HT-29 (cell line): ENCODE measurements at places on chromosomes 6 and 20.
A peak's percentile ranks its signal among the peaks of the same experiment; 100 is the strongest.

DNA sequence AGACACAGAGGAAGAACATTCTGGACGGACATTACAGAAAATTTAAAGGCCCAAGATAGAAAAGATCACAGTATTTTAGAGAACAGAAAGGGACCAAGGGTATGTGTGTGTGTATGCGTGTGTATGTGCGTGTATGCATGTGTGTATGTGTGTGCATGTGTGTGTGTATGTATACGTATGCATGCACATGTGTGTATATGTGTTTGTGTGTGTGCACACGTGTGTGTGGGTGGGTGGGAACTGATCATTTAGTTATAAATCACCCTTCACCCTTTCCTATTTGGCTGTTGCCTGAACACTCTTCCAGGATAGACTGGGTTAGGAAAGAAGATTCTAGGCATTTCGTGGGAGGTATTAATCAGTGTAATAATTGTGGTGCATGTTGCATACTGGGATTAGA, 634.4 kb downstream of the DHX35 start:
- DNase-seq: no peak

- no peak for DNase-seq
Observed at GRCh38 chr6:91305755-91306154, 718.9 kb upstream of the MAP3K7 start.

- no peak for DNase-seq
Observed at GRCh38 chr6:19399406-19399805, 437.8 kb upstream of the ID4 start.

- DNase-seq: no peak
Observed at GRCh38 chr20:20489054-20489453, 121.2 kb downstream of the INSM1 start.

DNA sequence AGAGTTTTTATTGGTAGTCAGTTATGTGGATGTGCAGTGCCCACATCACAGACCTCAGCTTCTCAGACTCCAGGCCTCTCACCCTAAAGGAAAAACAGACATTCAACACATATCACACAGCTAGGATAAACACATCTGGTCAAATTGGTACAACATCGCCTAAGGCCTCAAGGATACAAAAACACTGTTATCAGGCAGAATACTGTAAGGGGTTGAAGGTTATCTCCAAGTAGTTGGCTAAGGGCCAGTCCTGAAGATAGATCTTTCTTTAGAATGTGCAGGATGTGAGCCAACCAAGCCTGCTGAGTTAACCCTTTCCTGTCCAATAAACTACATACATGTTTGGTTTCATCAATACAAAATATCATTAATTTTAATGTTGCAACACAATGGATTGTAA, 308.4 kb upstream of the GJE1 start:
- no peak for DNase-seq

- DNase-seq: no peak
Observed at GRCh38 chr20:41308726-41309413, 8.7 kb downstream of the ZHX3 start.

- DNase-seq: no peak
Observed at GRCh38 chr6:152859225-152859624, 108.6 kb downstream of the VIP start.

DNA sequence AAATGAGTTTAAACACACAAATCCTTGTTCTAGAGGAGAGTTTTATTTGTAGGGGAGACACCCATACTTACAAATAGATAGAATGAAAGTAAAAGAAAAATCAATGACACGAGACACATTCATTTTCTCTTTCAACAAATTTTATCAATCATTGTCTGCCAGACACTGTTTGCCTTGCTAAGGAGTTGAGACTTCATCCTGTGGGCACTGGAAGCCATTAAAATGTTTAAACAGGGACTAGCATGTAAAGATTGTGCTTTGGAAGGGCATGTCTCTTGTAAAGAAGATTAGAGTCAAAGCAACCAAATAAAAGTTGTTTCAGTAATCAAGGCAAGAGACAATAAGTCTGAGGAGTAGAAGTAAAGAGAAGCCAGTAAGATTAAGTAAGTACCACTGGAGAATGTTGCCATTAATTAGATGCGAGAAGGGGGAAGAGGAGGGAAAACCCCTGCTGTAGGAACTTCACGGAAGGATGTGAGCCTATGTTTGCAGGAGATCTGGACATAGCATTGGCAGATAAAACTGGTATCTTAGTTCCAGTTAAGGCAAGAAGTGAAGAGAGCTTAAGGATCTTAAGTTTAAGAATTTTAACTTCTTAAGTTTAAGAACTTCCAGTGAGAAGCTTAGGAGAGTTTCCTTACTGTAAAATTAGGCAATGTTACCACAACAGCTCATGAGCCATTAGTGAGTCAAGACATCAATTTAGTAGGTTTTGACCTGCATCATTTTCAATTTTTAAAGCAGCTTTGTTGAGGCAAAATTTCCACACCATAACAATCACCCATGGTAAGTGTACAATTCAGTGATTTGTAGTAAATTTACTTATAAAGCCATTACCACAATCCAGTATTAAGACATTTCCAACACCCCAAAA, 117.0 kb upstream of the UST start:
- DNase-seq: no peak

DNA sequence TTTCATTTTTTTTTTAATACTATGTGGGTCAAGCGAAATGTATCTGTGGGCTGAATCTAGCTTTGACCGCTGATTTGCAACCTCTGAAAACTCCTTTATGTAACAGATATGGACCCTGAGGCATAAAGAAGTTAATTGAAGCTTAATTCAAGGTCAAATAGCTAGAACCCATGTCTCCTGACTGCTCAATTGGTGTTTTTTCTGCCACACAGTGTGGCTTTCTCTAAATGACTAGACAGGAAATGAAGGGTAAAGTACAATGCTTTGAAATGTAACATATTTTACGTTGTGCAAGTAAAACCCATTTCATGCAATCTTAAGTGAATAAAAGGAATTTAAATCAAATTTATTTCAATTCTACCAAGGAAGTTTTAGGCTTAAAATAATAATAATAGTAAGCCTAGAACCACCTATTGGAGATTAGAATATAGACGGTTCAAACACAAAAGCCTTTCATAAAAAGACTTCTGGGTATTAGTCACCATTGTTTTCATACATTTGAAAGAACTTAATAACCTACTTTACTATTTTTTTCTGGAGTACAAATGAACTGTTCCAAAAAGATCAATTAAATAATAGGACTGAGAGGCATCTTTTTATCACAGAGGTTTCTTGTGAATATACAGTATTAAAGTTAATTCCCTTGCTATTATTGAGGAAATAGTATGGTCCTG, 279.8 kb downstream of the EPHA7 start:
- DNase-seq: no peak

- DNase-seq: no peak
Observed at GRCh38 chr6:137522198-137522798, 28.1 kb upstream of the OLIG3 start.

DNA sequence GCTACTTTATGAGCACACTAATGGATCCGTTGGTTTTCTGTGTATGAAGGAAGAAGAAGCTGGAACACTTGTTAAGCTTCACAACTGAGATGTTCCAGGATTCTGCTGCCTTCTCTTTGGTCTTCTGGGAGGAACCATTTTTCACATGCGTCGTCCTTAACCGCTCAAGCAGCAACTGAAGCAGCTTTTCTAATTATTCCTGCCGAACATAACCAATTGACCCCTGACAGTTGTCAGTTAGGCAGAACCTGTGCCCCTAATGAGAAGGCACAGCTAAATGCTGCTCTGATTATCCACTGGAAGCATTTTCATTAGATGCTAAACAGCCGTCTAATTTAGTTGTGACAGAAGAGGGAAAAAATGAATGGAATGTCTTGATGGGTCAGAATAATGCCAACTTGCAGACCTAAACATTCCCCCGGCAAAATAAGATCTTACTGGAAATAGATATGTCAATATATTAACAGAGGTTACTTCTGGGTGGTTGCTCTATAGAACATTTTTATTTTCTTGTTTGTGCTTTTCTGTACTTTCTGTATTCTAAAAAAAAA, 85.0 kb upstream of the SMLR1 start:
- no peak for DNase-seq

- DNase-seq: no peak
Observed at GRCh38 chr6:128343706-128344105, 176.7 kb downstream of the PTPRK start.

GRCh38 chr6:30829033-30829432, 55.3 kb upstream of the DDR1 start:
- no peak for DNase-seq

GRCh38 chr6:43699564-43700186, 12.1 kb upstream of the MRPS18A start:
- peak; percentile 80 for DNase-seq

- DNase-seq: no peak
Observed at GRCh38 chr6:705047-705446, 12.1 kb upstream of the EXOC2 start.

DNA sequence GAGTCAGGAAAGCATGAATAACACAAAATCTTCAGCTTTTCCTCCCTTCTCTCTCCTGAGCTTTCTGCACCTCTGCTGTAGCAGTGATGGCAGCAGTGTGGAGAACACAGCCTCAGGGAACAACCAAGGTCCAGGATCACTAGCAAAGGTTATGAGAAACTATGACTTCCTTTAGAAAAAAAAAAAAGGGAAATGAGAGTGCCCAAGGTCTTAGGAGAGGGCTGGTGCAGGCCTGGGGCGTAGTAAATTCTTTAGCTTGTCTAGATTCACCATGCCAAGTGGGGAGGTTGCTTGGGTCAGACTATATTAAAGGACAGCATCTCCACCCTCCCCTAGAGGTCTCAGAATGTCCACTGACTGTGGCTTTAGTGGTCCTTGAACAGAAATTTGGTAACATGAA, 40.4 kb upstream of the POLR1H start:
- no peak for DNase-seq

DNA sequence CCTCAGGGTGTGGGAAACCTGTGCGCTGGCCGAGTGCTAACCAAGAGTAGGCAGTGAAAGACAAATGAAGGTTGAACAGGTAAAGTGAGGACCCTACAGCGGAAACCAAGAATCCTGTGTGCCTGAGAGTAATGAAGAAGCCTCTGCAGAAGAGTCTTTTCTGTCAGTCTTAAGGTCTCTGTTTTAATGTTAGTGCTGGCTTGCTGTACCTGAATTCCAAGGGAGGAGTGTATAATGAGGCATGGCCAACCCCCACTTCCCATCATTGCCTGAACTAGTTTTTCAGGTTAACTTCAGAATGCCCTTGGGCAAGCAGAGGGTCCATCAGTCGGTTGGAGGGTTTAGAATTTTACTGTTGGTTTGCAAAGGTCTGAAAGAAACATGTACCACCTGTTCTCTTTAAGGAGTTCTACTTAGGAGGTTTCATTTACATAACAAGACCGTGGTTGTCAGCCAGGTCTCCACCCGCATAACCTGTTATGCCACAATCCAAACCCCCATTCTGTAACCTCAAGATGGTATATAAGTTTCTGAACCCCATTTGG, 589 bp upstream of the PDCD2 start:
- DNase-seq: peak; percentile 60

DNA sequence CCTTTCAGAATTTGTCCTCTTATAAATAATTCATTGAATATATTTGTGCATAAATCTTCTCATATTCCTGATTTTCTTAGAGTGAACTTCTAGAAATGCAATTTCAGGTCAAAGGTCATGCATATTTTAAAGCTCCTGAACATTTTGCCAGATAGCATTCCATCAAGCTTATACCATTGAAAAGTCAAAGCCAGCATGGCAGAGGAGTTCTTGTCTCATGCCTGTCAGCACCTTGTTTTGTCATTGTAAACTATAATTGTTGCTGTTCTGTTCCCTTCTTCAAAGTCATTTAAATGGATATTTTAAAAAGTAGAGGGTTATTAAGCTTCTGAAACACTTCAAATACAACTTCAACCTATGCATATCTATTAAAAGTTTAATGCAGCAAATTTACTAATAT, 170.6 kb downstream of the EYA4 start:
- DNase-seq: no peak

- DNase-seq: no peak
Observed at GRCh38 chr6:84976526-84977362, 212.3 kb upstream of the TBX18 start.

DNA sequence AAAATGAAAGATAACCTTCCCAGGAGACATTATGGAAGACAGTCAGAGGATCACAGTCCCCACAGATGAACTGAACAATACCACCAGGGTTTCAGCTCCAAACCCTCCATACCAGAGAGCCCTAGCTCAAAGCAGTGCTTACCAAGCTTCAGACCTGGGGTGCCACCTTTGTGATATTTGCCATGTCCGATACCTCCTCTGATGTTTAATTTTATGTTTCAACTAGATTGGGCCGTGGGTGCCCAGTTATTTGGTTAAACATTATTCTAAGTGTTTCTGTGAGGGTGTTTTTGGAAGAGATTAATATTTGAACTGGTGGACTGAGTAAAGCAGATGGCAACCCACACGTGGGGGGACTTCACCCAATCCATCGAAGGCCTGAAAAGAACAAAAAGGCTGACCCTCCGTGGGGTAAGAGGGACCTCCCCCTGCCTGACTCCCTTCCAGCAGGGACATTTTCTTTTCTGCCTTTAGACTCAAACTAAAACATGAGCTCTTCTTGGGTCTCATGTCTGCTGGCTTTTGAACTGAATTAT, 11.8 kb downstream of the SCML4 start:
- no peak for DNase-seq

DNA sequence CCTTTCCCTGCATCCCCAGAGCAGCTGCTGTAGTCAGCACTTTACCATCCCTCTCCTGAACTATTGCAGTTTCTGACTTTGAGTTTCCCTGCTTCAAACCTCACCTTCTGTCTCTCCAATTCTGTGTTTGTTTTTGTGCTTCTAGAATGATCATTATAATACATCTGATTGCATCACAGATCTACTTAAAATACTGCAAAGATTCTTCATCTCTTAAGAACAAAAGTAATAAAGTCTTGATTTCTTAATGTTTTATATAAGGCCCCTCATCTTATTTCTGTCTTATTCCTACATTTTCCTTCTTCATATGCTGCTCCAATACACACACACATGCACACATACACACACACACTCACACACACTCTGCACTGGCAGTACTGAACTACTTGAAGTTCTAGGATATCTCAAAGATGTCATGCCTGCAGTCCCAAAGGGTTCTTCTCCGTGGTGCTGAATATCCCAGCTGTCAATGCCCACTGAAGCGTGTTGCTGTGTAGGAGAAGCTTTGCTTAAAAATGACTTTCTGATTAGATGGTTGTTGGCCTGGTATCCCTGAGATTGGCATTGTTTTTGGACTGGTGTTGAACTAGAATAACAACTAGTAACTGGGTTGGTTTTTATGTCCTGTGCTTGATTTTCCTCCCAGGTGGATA, 97.2 kb downstream of the MAP3K4 start:
- DNase-seq: no peak

DNA sequence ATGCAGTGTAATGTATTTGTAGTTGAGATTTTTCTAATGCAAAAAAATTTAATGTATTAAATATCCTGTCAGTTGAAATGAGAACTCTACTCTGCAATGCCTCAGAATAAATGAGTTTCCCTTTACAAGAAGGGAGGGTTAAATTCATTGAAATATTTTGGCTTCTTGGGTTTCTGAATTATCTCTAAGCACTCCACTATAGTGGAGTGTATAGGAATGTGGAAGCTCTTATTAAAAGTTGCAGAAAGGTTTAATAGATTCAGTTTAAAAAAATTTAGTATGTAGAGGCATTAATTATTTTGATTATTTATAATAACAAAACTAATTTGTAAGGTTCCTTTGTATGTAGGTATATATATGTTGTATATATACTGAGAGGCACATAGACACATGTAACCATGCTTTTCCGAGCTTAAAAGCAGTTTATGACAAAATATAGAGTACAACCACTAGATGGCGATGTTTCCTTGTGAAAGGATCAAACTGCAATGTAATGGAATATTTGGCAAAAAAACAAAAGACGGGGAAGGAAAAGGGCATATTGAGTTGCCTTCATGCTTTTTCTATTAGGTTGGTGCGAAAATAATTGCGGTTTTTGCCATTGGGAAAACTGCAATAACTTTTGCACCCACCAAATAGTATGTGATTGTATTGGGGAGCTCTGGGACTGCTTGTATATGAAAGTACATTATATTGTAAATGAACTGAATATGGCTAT, 144.2 kb downstream of the MYO6 start:
- peak; percentile 63 for DNase-seq
